ENCODE measurements at places on chromosomes 2 and 18. TPM values are rescaled to one million over a fixed set of nuclear protein-coding genes. Genes with fewer than 3 reads are reported as not detected.

The RGPD4 gene
- total RNA-seq, result 0.07 TPM

The CROCC2 gene
- not detected for total RNA-seq

The GULP1 gene
- not detected for total RNA-seq

The CHRND gene
- not detected for total RNA-seq
